NCI-H1105 treated with DMSO at 0.1 percent for 48 hours (cell line): ENCODE measurements at places on chromosomes 3 and 15.

DNA sequence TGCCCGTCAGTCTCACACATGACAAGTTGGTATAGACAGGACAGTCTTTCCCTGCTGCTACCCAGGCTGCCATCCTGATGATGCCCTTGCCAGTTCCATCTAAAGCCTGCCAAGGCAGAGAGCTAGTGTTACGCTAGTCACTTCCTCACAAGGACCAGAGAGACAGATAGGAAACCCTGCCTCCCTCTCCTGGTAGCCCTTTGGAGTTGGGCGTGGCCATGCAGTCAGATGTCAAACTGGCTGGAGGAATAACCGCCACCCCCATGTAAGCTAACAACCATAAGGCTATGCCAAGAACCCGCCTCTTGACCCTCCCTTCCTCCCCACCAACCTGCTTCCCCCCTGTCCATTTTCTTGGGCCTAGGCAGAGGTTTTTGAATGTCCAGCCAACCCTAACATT lies 2.8 kb downstream of the TMEM115 start:
- DNase-seq = no peak

- no peak for DNase-seq
These were observed 17.3 kb downstream of the PXK start for GRCh38 chr3:58349792-58350626.

DNA sequence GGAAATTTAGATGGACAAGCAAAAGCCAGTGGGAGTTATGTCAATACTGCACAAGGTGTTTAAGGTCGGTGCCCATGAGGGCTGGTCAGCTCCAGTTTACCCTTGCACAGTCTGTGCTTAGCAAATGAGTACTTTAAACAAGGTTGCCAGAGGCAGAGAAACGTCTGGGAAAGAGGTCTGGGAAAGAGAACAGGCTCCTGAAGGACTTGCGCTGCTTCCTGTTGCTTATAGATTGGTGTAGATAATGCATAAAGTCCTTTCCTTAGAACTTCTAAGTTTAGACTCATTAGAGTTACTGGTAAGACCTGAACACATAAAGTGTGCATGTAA lies 162.6 kb upstream of the P2RY1 start:
- no peak for DNase-seq

DNA sequence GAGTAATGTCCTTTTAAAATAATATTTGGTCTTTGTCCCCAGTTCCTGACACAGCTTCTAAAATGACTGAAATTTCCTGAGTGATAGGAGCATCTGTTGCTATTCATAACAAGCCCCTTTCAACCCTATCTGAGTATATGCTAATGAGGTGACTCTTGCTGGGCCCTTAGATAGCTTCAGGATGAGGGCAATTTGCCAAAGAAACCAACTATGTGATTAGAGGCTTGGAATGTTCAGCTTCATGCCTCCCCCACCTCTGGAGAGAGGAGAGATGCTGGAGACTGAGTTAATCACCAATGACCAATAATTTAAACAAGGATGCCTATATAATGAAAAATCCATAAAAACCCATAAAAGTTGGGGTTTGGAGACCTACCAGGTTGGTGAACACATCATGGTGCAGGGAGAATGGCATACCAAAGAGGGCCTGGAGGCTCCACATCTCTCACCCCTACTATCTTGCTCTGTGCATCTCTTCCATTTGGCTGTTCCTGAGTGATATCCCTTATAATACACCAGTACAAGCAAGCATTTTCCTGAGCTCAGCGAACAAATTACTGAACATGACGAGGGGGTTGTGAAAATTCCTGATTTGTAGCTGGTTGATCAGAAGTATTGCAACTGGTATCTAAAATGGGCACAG lies 189.2 kb downstream of the ECT2 start:
- DNase-seq = no peak

DNA sequence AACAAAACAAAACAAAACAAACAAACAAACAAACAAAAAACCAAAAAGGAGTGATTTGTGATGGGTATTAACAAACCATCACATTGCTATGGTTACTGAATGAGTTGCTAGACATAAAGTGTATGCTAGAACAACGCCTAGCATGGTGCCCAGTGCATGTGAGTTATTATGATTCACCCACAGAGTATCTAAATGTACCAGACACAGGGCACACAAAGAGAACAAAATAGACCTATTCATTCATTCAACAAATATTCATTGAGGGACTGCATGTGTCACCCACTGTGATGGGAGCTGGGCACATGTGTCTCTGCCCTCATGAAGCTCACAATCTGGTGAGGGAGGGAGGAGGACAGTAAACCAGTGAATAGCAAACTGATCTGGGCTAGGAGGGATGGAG lies 11.6 kb upstream of the ACAN start:
- no peak for DNase-seq

GRCh38 chr15:53611145-53611920 lies 148.1 kb downstream of the WDR72 start:
- DNase-seq = no peak

DNA sequence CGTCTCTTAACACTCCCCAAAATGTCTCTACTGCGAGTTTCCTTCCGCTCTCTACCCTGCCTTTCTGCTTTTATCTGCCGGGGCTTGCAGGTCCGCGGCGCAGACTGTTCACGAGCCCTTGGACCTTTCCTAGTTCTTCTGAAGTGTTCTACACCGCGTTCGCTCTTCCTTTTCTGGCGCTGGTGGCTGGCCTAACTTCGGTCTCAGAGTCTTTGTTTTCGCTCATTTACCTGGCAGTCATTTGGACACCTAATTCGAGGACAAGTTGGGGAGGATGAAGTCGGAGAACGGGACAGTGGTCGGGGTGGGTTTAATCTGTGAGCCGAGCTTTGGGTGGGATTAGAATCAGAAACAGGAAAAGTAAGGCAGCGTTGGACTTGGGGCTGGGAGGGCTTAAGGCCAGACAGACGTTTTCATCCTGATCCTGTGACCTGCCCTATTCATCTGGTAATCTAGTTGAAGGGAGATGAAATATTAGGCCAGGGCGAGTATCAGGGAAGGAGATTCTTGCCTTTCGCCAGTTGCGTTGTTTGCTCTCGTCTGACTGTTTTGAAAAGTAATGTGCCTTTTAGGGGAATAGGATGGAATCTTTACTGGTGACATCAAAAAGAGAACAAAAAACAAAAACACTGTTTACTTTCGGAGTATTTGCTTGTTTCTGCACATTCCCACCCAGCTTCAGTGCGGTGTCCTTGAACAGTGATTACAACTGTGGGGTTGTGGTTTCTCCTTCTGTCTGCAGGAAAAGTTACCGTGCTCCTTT lies 1.8 kb downstream of the DIPK2A start:
- peak; percentile 95 for DNase-seq

DNA sequence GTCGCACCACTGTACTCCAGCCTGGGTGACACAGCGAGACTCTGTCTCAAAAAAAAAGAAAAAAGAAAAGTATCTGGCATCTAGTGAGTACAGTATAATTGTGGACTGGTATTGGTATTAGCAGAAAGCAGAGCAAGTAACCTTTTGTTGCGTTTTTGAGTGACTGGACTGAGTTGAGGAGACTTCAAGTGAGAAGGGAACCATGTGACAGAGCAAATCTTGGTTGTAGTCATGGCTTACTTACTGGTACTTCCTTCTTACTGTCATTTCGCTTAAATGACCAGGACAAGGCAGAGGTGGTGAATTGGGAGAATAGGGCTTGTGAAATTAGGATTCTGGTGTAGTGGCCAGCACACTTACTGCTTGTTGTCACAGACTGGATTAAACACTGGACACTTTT lies 20.6 kb downstream of the RTF1 start:
- DNase-seq = no peak

- no peak for DNase-seq
These were observed 51.7 kb downstream of the RASGRP1 start for GRCh38 chr15:38512901-38513300.

- DNase-seq = no peak
These were observed 505.0 kb upstream of the THBS1 start for GRCh38 chr15:39075756-39076341.

DNA sequence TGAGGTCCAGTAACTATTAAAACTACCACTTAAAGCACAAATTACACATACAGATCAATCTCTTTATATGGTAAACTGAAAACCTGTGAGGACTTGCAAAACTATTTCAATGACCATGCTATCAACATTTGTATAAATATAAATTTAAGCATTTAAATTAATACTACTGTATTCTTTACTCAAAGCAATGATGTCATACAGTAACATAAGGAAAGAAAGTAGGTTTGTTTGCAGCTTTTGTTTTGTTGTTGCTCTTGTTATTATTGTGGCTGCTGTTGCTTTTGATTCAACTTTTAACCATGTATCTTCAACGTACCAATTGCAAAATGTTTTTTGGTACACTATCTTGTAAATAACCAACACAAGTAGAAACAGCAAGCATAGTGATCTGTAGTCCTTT lies 22.0 kb downstream of the CBLB start:
- no peak for DNase-seq

DNA sequence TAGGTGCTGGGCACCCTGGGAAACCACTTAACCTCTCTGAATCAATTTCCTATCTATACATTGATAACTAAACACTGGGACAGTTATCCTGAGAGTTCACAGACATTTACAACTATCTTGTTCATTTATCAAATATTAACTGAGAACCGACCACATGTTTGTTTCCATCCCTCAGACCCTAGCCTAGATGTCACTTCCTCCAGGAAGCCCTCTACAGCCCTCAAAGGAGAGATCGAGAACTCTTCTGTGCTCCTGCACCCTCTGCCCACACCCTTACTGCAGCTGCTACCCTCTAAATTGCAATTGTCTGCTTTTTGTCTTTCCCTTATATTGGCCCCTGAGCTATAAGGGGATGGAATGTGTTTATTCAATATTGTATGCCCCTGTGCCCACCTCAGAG lies 46.1 kb downstream of the SRGAP3 start:
- DNase-seq = no peak

- DNase-seq = no peak
These were observed 16.1 kb downstream of the LYSMD2 start for GRCh38 chr15:51721199-51721960.

DNA sequence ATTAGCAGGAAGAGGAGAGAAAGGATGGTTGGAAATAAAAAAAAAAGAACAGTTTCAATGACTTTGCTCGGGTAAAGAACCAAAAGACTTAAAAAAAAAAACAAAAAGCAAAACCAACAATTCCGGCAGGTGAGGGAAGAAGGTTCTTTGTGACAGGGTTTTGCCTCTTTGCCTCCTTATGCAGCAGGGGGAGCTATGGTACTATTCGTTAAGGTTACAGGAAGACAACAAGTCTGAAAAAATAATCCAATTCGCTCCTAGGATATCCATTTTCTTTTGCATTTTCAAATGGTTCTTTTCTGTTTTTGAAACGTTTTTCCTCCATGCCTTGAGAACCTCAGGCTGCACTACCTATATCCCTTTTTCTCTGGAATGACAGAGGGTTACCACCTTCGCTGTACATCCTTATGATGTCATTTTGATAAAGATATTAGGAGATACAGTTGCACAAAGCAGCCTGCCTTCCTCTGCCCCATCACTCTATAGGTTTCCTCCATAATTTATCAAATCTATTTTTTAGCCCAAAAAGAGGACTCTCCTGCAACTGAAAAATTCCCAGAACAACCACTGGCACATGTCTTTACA lies 55.0 kb downstream of the CFAP20DC start:
- peak; percentile 55 for DNase-seq

GRCh38 chr15:71630475-71630809 lies 179.9 kb upstream of the NR2E3 start:
- DNase-seq = no peak

DNA sequence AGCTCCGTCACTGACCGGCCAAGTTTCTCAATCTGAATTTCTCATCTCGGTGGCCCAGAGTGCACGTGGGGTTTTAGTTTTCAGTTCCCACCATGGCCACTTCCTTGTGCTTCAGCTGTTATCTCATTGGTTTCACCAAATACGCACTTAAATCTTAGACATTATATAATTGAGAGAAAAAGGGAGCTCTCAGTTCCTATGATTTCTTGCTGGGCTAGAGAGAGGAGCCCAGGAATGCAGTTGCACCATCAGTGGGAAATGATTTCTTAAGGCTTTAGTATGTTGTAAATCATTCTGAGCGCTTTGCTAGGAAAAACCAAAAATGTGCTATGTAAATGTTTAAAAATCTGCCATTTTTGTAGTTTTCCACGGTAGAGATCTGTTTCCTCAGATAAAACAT lies 53.2 kb downstream of the OXNAD1 start:
- no peak for DNase-seq

- DNase-seq = no peak
These were observed 321.2 kb upstream of the AZI2 start for GRCh38 chr3:28669870-28670269.

GRCh38 chr3:187641320-187642016 lies 28.7 kb downstream of the SST start:
- peak; percentile 100 for DNase-seq

DNA sequence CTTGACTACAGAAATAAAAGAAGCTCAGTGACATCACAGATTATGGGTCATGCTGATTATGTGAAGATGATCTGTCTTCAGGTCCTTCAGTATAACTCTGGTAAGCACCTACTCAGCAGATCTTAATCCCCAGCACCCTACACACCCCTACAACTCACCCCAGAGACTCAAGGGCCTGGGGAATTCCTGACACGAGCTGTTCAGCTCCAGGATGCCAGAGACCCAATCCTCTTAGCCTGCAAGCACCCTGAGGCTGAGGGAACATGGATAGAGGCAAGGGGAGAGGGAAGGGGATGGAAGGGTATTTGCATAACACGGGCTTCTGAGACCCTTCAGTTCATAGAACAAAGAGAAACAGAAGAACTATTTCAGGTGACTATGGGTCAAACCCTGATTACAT lies 13.0 kb downstream of the GLB1 start:
- no peak for DNase-seq

DNA sequence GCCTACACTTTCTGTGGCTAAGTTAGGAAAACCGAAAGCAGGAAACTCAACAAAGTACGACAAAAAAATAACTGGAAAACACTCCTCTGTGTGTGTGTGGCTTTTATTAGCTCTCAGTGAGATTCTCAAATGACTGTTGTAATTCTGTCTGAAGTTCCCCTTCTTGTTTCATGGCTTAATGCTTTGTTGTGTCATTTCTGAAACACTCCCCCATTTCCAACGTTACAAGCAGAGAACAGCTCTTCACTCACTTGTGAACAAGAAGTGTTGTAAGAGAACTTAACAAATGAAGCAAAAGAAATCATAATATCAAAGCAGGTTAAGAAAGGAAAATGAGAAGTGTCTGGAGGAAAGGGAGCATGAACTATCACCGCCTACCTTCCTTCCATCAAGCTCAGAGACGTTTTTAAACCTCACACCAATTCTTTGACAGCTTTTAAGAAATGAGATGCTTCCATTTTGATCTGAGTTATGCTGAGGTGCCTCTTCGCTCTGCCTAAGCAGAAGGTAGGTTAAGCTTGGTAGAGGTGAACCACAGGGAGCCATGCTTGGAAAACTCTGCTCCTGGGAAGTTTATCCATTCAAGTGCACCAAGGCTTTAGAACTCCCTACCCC lies 12.4 kb upstream of the SEC62 start:
- no peak for DNase-seq

GRCh38 chr15:48794697-48795134 lies 16.2 kb downstream of the CEP152 start:
- peak; percentile 19 for DNase-seq

- no peak for DNase-seq
These were observed 2.3 kb downstream of the UACA start for GRCh38 chr15:70761046-70761445.

- no peak for DNase-seq
These were observed 738 bp downstream of the COMMD2 start for GRCh38 chr3:149751551-149751950.
